ENCODE measurements at places on chromosomes 16 and 17.
A peak's percentile ranks its signal among the peaks of the same experiment; 100 is the strongest.

DNA sequence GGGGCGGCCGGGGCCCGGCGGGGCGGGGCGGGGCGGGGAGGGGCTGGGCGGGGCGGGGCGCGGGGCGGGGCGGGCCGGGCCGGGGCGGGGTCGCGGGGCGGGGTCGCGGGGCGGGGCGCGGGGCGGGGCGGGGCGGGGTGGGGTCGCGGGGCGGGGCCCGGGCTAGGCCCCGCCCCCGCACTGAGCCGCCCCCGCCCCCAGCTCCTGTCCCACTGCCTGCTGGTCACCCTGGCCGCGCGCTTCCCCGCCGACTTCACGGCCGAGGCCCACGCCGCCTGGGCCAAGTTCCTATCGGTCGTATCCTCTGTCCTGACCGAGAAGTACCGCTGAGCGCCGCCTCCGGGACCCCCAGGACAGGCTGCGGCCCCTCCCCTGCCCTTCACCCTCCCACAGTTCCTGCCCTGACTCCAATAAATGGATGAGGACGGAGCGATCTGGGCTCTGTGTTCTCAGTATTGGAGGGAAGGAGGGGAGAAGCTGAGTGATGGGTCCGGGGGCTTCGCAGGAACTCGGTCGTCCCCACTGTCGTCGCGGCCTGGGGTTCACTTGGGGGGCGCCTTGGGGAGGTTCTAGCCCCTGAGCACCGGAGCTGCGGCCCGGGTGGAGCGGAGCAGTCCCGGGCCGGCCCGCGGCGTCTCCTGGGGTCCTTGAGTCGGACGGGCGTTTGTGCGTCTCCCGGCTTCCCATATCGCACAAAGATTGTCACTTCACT lies 795 bp upstream of the HBM start:
- no peak for DNase-seq

DNA sequence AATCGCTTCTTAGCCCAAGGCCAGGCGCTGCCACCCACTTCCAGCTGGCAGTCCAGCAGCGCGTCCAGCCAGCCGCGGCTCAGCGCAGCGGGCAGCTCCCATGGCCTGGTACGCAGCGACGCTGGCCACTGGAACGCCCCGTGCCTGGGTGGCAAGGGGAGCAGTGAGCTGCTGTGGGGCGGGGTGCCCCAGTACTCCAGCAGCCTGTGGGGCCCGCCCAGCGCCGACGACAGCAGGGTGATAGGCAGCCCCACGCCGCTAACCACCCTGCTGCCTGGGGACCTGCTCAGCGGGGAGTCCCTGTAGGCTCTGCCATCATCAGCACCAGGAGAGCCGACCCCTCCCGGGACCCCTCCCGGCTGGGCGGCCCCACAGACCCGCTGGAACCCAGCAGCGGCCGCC lies 24.0 kb downstream of the TMC6 start:
- no peak for DNase-seq

DNA sequence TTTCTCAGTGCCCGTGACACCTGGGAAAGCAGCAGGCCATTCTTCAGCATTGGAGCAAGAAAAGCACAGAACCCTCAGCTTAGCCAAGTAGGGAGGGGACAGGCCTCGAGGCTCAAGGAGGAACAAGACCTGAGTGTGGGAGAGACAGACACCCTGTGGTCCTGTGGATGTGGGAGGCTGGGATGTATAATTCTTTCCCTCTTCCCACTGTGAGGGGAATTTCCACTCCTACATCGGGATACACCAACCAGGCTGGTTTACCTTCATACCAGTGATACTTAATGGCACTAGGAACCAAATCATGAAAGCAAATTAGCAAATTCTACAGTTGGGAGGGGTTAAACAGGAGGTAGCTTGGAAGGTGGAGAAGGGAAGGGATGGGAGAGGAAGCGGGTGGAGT lies 41.7 kb downstream of the LYRM1 start:
- no peak for DNase-seq

DNA sequence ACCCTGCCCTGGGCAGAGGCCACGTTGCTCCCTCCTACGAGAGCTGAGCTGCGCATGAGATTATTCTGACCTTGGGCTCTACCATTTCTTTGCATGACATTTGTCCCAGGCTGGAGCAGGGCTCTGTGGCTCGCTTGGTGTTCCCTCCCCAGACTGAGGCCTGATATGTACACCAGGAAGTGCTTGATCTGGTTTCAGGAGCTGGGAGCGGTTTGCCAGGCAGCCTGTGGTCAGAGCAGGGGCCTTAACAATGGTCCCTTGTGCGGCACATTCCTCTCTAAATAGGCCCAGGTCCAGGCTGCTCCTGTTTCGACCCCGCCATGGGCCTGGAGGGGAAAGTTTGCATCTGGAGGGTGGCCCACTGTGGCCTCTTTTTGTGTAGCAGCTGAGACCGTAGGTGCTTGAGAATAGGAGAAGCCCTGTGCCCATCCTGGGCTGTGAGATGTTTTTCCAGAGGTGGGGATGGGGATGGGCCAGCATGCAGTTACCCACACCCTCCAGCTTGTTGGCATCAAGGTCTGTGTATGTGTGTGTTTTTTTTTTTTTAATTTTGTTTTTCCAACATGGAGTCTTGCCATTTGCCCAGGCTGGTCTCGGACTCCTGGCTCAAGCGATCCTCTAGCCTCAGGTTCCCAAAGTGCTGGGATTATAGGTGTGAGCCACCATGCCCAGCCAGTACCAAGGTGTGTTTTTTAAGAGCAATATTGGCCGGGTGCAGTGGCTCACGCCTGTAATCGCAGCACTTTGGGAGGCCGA lies 253.9 kb downstream of the SEC14L1 start:
- peak; percentile 61 for DNase-seq

- DNase-seq: peak; percentile 67
Observed at GRCh38 chr17:2347805-2348685, 10.7 kb downstream of the SGSM2 start.

Data from mucosa of gallbladder (tissue), 1 donor.